ENCODE measurements at places on chromosomes 6 and 20. TPM values are rescaled to one million over a fixed set of nuclear protein-coding genes. Genes with fewer than 3 reads are reported as not detected.

LAMA5 gene
- polyA plus RNA-seq = 52.9 TPM

EPB41L1 gene
- 0.12 TPM for polyA plus RNA-seq

MYO6 gene
- 0.13 TPM for polyA plus RNA-seq

PBOV1 gene
- not detected for polyA plus RNA-seq

PTPRT gene
- polyA plus RNA-seq = not detected

UNC93A gene
- polyA plus RNA-seq = not detected

YWHAB gene
- 80.3 TPM for polyA plus RNA-seq

GRCh38 chr20:53466279-53466678 lies 127.4 kb downstream of the ZNF217 start:
- no peaks in the 10 kb centered on the region for H3K27me3 ChIP-seq
- no peak overlapping the region for H3K27ac ChIP-seq
- H3K4me3 ChIP-seq = no peak overlapping the region
- DNase-seq = no peak
- H3K4me1 ChIP-seq = no peaks in the 10 kb centered on the region

DNA sequence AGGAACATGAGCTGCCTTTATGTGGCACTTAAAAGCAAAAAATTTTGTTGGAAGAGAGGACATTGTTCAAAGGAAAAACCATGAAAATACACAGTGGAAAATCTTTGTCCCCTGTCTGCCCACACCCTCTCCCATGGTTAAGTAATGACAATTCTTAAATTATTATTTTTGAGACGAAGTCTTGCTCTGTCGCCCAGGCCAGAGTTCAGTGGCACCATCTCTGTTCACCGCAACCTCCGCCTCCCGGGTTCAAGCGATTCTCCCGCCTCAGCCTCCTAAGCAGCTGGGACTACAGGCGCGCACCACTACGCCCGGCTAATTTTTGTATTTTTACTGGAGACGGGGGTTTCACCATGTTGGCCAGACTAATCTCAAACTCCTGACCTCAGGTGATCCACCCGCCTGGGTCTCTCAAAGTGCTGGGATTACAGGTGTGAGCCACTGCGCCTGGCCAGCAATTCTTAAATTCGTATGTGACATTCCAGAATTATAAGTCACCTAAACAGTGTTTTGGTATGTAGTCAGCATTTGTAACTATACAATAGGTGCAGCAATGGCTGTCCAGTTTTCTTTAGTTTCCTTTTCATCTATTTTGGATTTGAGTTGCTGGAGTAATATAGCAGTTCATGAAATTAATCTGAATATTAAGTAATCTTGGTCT lies 636 bp upstream of the SSR1 start:
- peak overlapping the region; percentile 33 for H3K27ac ChIP-seq
- peak overlapping the region; percentile 92 for H3K4me3 ChIP-seq
- H3K4me1 ChIP-seq = peaks cover 18% of the 10 kb centered on the region
- no peaks in the 10 kb centered on the region for H3K27me3 ChIP-seq
- DNase-seq = no peak

DNA sequence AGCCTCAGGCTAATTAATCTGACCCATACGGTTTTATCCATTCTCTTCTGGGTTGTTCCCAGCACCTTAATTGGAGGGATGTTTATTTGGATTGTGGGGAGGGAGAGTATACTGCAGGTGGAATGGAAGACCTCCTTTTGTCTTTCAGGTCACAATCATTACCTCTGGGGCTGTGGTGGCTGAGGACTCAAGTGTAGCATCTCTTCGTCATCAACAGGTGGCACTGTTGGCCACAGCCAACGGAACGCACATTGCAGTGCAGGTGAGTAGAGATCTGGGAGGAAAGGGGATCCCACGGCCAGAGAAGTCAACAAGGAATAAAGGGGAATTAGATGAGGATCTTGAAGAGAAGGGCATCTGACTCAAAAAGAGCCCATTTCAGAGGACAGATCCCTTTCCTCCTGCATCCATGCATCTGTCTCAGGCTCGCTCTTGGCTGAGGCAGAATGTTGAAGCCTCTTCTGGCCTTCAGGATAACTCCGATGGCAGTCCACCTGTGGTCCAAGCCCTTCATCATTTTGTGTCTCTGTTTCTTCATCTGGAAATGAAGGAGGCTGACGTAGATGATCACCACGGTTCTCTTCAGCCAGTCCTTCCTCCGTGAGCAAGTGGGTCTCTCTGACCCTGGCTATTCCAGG lies 3.2 kb upstream of the DEF6 start:
- peaks cover 30% of the 10 kb centered on the region for H3K4me1 ChIP-seq
- H3K36me3 ChIP-seq = peaks cover 58% of the 10 kb centered on the region
- peak; percentile 74 for DNase-seq
- H3K27me3 ChIP-seq = no peaks in the 10 kb centered on the region
- H3K4me3 ChIP-seq = no peak overlapping the region
- no peak overlapping the region for H3K27ac ChIP-seq

GRCh38 chr6:41111017-41111416 lies 38.2 kb downstream of the NFYA start:
- no peak overlapping the region for H3K4me3 ChIP-seq
- peaks cover 1% of the 10 kb centered on the region for H3K36me3 ChIP-seq
- no peak overlapping the region for H3K27ac ChIP-seq
- DNase-seq = no peak
- no peaks in the 10 kb centered on the region for H3K4me1 ChIP-seq
- H3K27me3 ChIP-seq = no peaks in the 10 kb centered on the region

DNA sequence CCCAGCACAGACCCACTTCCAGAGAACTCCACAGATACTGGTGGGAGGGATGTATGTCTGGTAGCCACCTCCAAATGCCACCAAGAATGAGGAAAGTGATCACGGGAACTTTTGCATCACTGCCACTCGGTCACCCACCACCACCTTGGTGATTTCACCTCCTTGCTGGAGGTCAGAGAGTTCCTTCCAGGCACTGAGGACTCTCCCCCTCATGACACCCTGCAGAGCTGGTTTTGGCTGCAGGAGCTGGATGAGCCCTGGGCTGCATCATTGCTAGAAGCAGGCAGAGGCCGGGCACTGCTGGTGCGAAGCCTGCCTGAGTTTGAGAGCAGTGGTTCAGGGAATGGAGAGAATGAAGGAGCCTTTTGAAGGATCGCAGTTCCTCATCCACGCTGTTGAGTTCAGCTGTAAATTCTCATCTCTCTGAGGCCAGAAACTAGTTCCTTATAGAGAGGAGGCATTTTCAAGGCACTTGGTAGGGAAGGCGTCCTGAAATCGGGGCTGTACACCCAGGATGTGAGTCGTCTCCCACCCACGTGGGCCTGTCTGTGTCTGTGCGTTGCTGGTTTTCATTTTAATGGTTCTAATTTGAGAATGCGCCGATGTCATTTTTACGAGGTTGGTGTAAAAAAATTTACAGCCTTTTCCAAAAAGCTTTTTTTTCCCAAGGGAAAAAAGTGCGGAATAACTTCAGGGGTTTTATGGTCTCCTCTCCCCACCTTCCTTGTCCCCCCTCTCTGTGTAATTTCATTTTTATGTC lies 25.0 kb downstream of the FOXP4 start:
- no peak for DNase-seq
- no peaks in the 10 kb centered on the region for H3K27me3 ChIP-seq
- H3K36me3 ChIP-seq = no peaks in the 10 kb centered on the region

DNA sequence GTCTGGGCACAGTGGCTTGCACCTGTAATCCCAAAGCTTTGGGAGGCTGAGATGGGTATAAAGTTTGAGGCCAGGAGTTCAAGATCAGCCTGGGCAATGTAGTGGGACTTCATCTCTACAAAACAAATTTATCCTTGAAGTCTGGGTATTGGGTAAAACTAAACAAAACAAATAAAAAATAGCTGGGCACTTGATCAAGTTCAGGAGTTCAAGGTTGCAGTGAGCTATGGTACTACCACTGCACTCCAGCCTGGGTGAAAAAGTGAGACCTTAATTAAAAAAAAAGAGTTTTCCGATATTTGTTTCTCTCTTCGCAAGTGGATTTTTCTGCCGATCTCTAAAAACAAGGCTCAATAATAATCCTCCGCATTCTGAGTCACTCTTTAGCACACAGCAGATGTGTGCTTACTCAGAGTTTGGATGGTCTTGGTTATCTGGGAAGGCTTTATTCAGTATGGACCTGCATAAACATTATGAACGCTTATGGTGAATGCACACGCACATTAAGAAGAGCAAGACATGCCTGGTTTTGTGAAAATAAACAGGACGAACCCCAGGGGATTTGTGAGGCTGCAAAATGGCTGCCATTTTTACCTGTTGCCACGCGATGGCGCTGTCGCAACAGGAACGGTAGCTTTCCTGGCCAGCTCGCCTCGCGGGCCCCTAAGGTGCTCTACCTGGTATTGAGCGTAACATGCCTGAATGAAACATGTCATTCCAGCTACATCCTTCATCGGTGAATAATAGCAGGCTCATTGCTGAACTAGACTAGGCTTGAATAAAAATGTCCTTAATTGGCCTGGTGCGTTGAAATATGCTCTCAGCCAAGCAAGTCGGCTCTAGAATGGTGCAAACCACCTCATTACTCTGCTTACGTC lies 6.0 kb downstream of the OPN5 start:
- H3K4me1 ChIP-seq = no peaks in the 10 kb centered on the region
- H3K27me3 ChIP-seq = peaks cover 3% of the 10 kb centered on the region
- no peak overlapping the region for H3K27ac ChIP-seq
- H3K4me3 ChIP-seq = no peak overlapping the region

- no peak for DNase-seq
- no peaks in the 10 kb centered on the region for H3K36me3 ChIP-seq
- no peak overlapping the region for H3K27ac ChIP-seq
These were observed 2.4 kb downstream of the METTL24 start for GRCh38 chr6:110355727-110356126.

- peaks cover 4% of the 10 kb centered on the region for H3K4me1 ChIP-seq
- H3K27ac ChIP-seq = peak overlapping the region; percentile 36
- no peak for DNase-seq
- H3K36me3 ChIP-seq = peaks cover 6% of the 10 kb centered on the region
These were observed 198.6 kb downstream of the UST start for GRCh38 chr6:148945301-148946021.

GRCh38 chr6:157822245-157823000 lies 623 bp upstream of the SNX9 start:
- H3K4me3 ChIP-seq = peak overlapping the region; percentile 86
- H3K36me3 ChIP-seq = no peaks in the 10 kb centered on the region
- H3K27me3 ChIP-seq = no peaks in the 10 kb centered on the region
- peak overlapping the region; percentile 69 for H3K27ac ChIP-seq
- DNase-seq = no peak

- no peak overlapping the region for H3K27ac ChIP-seq
- H3K4me1 ChIP-seq = peaks cover 12% of the 10 kb centered on the region
- no peaks in the 10 kb centered on the region for H3K36me3 ChIP-seq
- DNase-seq = no peak
These were observed 92.1 kb downstream of the CRYBG1 start for GRCh38 chr6:106452628-106453027.

DNA sequence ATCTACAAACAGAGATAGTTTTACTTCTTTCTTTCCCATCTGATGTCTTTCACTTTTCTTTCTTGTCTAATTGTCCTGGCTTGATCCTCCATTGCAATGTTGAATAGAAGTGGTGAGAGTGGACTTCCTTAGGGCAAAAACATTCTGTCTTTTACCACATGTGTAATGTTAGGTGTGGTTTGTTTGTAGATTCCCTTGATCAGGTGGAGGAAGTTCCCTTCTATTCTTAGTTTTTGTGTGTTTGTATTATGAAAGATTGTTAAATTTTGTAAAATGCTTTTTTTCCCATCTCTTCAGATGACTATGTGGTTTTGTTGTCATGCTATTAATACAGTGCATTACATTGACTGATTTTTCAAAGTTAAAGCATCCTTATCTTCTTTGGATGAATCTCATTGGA lies 41.6 kb upstream of the DUSP22 start:
- peaks cover 33% of the 10 kb centered on the region for H3K4me1 ChIP-seq
- H3K36me3 ChIP-seq = no peaks in the 10 kb centered on the region
- no peaks in the 10 kb centered on the region for H3K27me3 ChIP-seq
- no peak for DNase-seq
- no peak overlapping the region for H3K4me3 ChIP-seq

- H3K27ac ChIP-seq = no peak overlapping the region
- no peak for DNase-seq
- no peak overlapping the region for H3K4me3 ChIP-seq
These were observed 25.1 kb downstream of the ZNFX1 start for GRCh38 chr20:49252556-49253350.
